ENCODE measurements at places on chromosomes 6 and 20. TPM values are rescaled to one million over a fixed set of nuclear protein-coding genes. Genes with fewer than 3 reads are reported as not detected.

Gene TMC2
- total RNA-seq = not detected

Gene SLC22A2
- not detected for total RNA-seq

Gene PTCHD4
- total RNA-seq = 0.52 TPM

Gene BMP6
- total RNA-seq = 7.5 TPM

GRCh38 chr6:71444222-71444621 lies 155.6 kb downstream of the OGFRL1 start:
- no peaks in the 10 kb centered on the region for H3K36me3 ChIP-seq
- H3K27me3 ChIP-seq = no peaks in the 10 kb centered on the region
- no peak for DNase-seq
- H3K4me3 ChIP-seq = no peak overlapping the region
- no peak overlapping the region for H3K27ac ChIP-seq
- no peaks in the 10 kb centered on the region for H3K4me1 ChIP-seq

DNA sequence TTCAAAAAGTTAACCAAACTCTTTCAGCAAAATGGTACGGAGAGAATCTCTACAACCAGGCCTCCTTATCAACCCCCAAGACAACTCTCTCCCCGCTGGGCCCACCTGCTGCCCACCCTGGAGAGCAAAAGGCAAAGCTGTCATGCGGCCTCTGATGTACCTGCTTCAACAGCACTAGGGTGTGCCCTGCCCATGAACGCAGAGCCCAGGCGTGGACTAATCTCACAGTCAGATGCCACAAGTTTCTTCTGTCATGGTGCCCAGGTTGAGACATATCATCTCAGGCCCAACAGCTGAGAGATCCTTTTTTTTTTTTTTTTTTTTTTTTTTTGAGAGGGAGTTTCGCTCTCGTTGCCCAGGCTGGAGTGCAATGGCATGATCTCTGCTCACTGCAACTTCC lies 26.3 kb downstream of the SLC2A4RG start:
- peaks cover 18% of the 10 kb centered on the region for H3K36me3 ChIP-seq
- H3K4me1 ChIP-seq = no peaks in the 10 kb centered on the region
- DNase-seq = no peak
- no peaks in the 10 kb centered on the region for H3K27me3 ChIP-seq
- H3K4me3 ChIP-seq = no peak overlapping the region

DNA sequence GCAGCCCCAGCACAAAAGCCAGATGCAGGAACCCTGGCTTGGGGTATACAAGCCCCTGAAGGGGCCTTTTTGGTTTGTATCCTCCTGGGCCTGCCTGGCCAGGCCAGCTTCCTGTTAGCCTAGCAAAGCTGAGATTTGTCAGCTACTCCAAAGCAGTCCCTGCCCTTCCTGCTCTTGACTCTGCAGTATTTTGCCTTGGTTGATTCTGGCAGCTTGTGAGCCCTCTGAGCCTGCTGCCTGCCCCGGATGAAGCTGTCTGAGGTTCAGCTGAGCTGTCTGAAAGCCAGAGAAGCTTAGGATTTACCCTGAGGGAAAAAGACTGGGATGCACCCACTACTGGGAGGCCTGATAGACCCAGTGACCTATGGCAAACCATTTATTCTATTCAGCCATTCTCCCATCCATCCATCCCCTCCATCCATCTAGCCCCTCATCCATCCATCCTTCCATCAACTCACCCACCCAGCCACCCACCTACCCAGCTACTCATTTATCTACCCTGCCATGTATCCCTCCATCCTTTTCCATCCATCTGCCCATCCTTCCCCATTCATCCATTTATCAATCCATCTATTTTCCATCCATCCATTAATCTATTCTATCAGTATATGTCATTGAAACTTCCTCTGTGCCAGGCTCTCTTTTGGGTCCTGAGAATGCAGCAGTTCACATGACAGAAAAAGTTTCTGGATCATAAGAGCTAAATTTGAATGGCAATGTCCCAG lies 307.5 kb downstream of the DHX35 start:
- no peaks in the 10 kb centered on the region for H3K36me3 ChIP-seq
- H3K4me1 ChIP-seq = no peaks in the 10 kb centered on the region
- H3K27ac ChIP-seq = no peak overlapping the region
- no peak overlapping the region for H3K4me3 ChIP-seq
- no peaks in the 10 kb centered on the region for H3K27me3 ChIP-seq

- H3K36me3 ChIP-seq = no peaks in the 10 kb centered on the region
- H3K4me3 ChIP-seq = no peak overlapping the region
- H3K27me3 ChIP-seq = no peaks in the 10 kb centered on the region
- DNase-seq = no peak
- H3K27ac ChIP-seq = no peak overlapping the region
These were observed 62.0 kb downstream of the FHL5 start for GRCh38 chr6:96624957-96625356.

DNA sequence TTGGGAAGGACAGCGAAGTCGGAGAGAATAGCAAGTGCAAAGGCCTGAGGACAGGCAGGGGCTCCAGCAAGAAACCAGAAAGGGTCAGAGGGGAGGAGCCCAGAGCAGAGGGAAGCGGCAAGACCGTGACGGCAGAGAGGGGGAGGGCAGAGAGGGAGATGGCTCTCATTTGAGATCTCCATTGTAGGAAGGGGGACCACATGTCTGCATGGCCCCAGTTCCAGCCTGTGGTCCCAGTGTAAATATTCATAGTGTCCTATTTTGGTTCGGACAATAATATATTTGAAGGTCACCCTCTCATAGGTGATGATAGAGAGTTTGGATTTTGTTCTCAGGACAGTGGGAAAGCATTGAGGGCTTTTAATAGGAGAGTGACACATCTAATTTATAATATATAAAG lies 231.1 kb upstream of the RNF24 start:
- H3K27me3 ChIP-seq = peaks cover 24% of the 10 kb centered on the region
- DNase-seq = no peak
- no peak overlapping the region for H3K27ac ChIP-seq
- H3K4me1 ChIP-seq = peaks cover 46% of the 10 kb centered on the region

DNA sequence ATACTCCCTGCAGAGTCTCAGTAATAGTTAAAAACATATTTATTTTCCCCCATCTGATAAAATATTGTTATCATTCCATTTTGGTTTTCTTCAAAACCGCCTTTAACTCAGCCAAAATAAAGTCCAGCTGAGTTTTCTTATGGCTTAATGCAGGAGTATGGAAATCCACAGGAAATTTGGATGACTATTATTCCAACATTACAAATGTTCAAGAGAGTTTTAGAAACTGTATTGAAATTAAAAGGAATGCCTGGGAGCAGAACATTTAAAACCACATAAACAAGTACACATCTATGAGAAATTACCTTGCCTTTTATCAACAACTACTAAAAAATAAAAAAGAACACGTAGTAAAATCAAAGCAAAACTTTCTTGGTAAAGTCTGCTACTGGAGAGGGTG lies 45.7 kb downstream of the NCOA7 start:
- no peak overlapping the region for H3K4me3 ChIP-seq
- H3K27me3 ChIP-seq = no peaks in the 10 kb centered on the region
- no peaks in the 10 kb centered on the region for H3K36me3 ChIP-seq
- no peak overlapping the region for H3K27ac ChIP-seq
- no peak for DNase-seq
- peaks cover 3% of the 10 kb centered on the region for H3K4me1 ChIP-seq

DNA sequence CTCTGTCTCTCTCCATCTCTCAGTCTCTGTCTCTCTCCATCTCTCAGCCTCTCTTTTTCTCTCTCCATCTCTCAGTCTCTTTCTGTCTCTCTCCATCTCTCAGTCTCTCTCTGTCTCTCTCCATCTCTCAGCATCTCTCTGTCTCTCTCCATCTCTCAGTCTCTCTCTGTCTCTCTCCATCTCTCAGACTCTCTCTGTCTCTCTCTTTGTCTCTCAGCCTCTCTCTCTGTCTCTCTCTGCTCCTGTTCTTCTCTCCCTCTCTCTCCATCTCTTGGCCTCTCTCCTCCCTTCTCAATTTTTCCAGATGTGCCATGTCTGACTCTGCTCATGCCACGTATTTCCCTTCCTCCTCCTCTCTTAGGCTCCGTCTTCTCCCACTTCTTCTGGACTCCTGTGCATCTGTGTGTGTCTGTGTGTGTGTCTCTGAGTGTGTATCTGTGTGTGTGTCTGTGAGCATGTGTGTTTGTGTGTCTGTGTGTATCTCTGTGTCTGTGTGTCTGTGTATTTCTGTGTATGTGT lies 72.7 kb downstream of the SRC start:
- H3K36me3 ChIP-seq = no peaks in the 10 kb centered on the region
- H3K4me3 ChIP-seq = no peak overlapping the region
- H3K4me1 ChIP-seq = no peaks in the 10 kb centered on the region
- no peaks in the 10 kb centered on the region for H3K27me3 ChIP-seq
- DNase-seq = peak; percentile 69

DNA sequence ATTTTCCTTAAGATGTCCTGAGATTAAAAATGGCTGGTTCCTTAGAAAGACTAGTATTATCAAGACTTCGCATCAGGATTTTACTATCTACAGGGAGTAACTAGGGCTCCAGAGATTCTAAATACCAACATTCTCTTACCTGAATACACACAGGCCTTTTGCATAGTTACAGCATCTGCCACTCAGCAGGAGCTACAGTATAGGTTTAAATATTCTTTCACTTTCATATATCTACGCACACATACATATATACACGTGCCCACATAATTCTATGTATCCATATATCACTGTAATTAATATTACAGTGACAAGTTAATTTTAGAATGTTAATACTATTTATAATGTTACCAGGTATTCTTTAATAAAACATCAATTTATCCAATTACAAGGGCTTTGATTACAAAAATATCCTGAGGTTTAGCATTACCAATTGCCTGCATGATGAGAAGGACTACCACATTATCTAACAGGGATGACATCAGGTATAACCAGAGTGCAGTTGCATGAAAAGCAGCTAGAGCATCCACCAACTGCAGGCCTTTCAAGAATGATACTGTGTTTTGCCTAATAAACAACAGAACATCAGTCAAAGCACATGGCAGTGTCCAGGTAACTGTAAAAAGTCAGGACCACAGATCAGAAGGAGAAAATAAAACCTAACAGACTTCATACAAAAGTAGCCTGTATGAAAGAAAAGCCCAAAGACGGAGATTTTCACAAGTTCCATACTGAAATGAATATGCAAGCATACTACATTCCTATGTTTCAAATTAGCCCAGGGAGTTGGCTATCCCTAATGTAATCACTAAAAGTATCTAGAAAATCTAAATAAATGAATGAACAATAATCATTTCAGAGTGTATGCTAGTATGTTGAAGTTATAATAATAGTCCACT lies 268.7 kb downstream of the PTPRK start:
- H3K4me1 ChIP-seq = peaks cover 8% of the 10 kb centered on the region
- no peaks in the 10 kb centered on the region for H3K27me3 ChIP-seq
- DNase-seq = no peak
- H3K27ac ChIP-seq = no peak overlapping the region

DNA sequence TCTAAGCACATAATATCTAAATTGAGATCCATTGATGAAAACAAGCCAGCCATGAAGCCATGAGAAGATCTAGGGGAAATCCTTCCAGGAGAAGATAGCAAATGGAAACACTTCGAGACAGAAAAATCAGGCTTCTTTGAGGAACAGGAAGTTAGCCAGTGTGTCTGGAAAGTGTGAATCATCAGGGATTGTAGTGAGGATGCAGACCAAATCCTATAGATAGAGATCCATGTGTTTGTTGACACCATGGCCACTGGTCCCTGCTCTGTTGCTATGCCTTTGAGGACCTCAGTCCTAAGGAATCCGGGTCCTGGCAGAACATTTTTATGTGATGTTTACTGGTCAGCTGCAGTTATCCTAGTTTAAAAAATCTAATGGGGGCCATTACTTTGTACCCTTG lies 6.6 kb upstream of the ELOVL2 start:
- DNase-seq = no peak
- H3K4me3 ChIP-seq = no peak overlapping the region
- peaks cover 10% of the 10 kb centered on the region for H3K27me3 ChIP-seq
- H3K4me1 ChIP-seq = no peaks in the 10 kb centered on the region
- no peaks in the 10 kb centered on the region for H3K36me3 ChIP-seq

- peaks cover 9% of the 10 kb centered on the region for H3K27me3 ChIP-seq
- H3K4me1 ChIP-seq = no peaks in the 10 kb centered on the region
- H3K36me3 ChIP-seq = no peaks in the 10 kb centered on the region
- H3K27ac ChIP-seq = no peak overlapping the region
These were observed 19.9 kb downstream of the HLA-DPB1 start for GRCh38 chr6:33095681-33096080.

DNA sequence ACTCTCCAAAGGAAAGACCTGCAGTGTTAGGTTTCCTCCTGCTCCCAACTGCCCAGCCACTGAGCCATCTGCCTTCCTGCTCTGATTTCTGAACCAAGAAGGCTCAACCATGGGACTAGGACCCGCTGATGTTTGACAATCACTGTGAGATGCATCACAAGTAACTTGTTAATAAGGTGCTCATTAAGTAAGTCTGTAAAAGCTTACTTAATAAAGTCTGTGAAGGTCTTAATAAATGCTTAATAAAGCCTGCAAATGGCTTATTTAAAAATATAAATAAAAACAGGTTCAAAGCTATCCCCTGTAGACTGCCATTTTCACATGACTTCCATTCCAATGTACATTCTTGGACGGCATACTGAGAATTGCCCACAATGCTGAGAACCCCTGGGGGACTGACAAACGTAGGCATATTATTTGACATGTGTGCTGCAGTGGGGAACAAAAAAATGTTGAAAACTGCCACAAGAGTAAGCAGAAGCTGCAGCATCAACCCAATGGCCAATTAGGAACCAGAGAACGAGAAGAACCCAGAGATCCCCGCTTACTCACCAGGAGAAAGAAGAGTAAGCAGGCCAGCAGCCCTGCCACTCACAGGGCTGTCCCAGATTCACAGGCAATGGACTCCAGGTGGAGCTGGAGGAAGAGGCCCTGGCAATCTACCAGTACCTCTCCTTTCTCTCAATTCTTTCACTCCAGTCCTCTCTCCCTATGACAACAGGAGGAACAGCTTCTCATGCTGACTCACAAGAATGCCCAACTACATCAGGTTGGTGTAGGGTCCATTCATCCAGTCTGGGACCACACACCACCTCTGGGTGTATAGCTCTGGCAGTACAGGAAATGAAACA lies 19.5 kb downstream of the KIF13A start:
- H3K36me3 ChIP-seq = no peaks in the 10 kb centered on the region
- no peak overlapping the region for H3K27ac ChIP-seq
- H3K27me3 ChIP-seq = no peaks in the 10 kb centered on the region
- H3K4me1 ChIP-seq = peaks cover 5% of the 10 kb centered on the region

- peaks cover 16% of the 10 kb centered on the region for H3K36me3 ChIP-seq
- no peaks in the 10 kb centered on the region for H3K27me3 ChIP-seq
- peak; percentile 57 for DNase-seq
- H3K4me3 ChIP-seq = no peak overlapping the region
- peaks cover 54% of the 10 kb centered on the region for H3K4me1 ChIP-seq
These were observed 17.5 kb downstream of the MRPS18A start for GRCh38 chr6:43669922-43670622.
